Activated CD4-positive, alpha-beta T cell treated with anti-CD3 and anti-CD28 coated beads, Interleukin-2, amount 10 ng/mL, durations not matched to agents 7 days and 5 days (primary cell): ENCODE measurements at places on chromosomes 5 and 9. TPM values are rescaled to one million over a fixed set of nuclear protein-coding genes. Genes with fewer than 3 reads are reported as not detected.

Gene PCDHA5
- total RNA-seq, result not detected

Gene EQTN
- not detected for total RNA-seq

Gene PCDHB2
- not detected for total RNA-seq

Gene SLC34A1
- total RNA-seq, result 0.12 TPM

Gene GNE
- 14.8 TPM for total RNA-seq

Gene NDST1
- total RNA-seq, result 0.50 TPM

Gene SLIT3
- total RNA-seq, result not detected

Gene B4GALT7
- total RNA-seq, result 20.5 TPM

Gene TMEM215
- total RNA-seq, result not detected

Gene NUTM2G
- total RNA-seq, result not detected

Gene WDR38
- not detected for total RNA-seq

DNA sequence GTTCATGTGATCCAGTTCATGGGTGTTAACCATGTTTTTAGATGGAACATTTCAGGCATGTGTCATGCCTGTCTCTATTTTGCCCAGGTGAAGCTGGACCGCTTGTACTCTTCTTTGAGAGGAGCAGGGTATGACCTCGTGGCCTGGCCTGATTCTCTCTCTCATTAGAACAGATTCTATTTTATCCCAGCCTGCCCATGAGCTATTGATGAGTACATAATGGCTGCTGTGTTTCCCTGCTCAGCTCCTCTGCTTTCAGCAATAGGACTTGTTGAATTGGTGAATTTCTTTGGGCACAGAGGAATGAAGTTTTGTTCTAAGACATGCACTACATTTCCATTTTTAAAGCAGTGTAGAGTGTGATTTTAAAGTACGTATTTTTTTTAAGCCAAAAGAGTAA is 86.2 kb downstream of the HACD4 start:
- DNase-seq, result no peak
- no peak overlapping the region for H3K27ac ChIP-seq
- H3K4me3 ChIP-seq, result no peak overlapping the region
- H3K36me3 ChIP-seq, result no peaks in the 10 kb centered on the region

GRCh38 chr5:37417347-37417746 is 38.2 kb downstream of the WDR70 start:
- peaks cover 3% of the 10 kb centered on the region for H3K4me1 ChIP-seq
- no peak overlapping the region for H3K4me3 ChIP-seq
- no peaks in the 10 kb centered on the region for H3K27me3 ChIP-seq
- peaks cover 17% of the 10 kb centered on the region for H3K36me3 ChIP-seq

GRCh38 chr9:37968228-37968701 is 64.3 kb upstream of the SLC25A51 start:
- H3K27me3 ChIP-seq, result no peaks in the 10 kb centered on the region
- H3K4me1 ChIP-seq, result peaks cover 2% of the 10 kb centered on the region
- no peak for DNase-seq

- H3K4me3 ChIP-seq, result no peak overlapping the region
- H3K4me1 ChIP-seq, result no peaks in the 10 kb centered on the region
- no peak for DNase-seq
- no peaks in the 10 kb centered on the region for H3K36me3 ChIP-seq
Observed at GRCh38 chr9:3238236-3238635, 287.6 kb downstream of the RFX3 start.

DNA sequence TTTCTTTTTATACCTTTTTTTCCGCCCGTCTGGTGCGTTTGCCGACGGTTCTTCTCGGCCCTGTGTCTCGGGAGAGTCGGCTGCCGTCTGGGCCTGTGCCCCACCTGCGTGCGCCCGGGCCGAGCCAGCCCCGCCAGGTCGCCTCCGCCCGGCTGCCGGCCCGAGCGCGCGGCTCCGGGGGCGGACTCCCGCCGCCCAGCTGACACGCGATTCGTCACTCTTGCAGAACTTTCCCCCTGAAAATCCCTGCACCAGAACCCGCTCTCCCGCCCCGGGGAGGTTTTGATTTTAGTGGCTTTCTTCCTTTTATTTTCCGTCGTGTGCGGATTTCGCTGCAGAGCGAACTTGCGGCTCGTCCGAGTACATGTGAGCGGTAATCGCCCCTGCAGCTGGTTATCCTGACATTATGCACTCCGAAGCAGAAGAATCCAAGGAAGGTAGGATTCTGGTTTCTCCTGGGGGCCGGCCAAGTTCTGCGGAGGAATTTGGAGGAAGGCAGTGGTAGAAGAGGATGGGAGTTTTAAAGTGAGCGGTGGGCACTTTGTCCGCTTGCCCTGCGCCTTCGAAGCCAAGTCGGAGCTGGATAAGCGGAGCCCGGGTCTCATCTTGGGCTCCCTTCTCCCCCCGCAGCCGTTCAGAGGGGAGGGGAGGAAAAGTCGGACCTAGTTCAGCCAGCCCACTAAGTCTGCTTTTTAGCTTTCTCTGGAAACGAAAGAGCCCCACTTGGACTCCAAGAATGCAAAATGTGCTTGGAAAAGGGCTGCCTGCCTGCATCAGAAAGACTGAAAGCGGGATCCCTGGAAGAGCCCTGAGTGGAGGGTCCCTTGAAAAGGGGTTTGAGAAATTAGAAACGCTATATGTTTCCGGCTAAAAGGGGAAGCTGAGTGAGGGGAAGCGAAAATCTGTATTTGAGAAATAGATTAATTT is at the start of gene TNFAIP8:
Gene TNFAIP8, plus strand, starts transcription at position 335 of the 927 bp plus-strand sequence. Its CDS starts 72 bp downstream, at position 407.
- H3K36me3 ChIP-seq, result peaks cover 55% of the 10 kb centered on the region
- no peaks in the 10 kb centered on the region for H3K27me3 ChIP-seq

DNA sequence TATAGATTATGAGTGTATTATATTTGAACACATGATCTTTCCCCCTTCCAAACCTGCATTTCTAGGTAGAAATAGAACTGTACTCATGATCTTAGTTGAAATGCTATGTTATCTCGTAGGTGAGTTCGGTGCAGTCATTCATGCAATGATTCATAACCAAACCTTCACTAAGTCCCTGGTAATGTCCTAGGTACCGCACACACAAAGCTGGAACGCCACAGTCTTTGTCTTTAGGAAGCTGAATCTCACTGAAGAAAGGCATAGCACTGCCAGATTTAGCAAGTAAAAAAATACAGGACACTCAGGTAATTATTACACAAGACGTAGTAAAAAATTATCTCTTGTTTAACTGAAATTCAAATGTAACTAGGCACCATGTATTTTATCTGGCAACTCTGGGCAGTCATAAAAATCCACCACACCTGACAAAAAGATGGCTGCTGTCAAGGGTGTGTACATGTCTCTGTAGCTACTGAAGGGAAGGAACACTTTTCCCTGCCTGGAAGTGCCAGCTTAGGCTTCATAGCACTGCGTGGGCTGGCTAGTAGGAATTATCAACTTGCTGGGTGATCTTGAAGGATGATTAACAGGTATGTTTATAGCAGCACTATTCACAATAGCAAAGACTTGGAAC is 28.0 kb upstream of the TXN start:
- no peak overlapping the region for H3K27ac ChIP-seq
- H3K36me3 ChIP-seq, result no peaks in the 10 kb centered on the region
- H3K27me3 ChIP-seq, result peaks cover 5% of the 10 kb centered on the region
- H3K4me3 ChIP-seq, result no peak overlapping the region

GRCh38 chr5:85049020-85049419 is 664.3 kb upstream of the EDIL3 start:
- no peak for DNase-seq
- H3K4me1 ChIP-seq, result no peaks in the 10 kb centered on the region
- H3K27me3 ChIP-seq, result no peaks in the 10 kb centered on the region
- no peak overlapping the region for H3K27ac ChIP-seq

- no peaks in the 10 kb centered on the region for H3K36me3 ChIP-seq
- no peaks in the 10 kb centered on the region for H3K27me3 ChIP-seq
- no peak overlapping the region for H3K4me3 ChIP-seq
- DNase-seq, result no peak
- peaks cover 21% of the 10 kb centered on the region for H3K4me1 ChIP-seq
Observed at GRCh38 chr9:98173181-98173580, 19.3 kb downstream of the CORO2A start.

DNA sequence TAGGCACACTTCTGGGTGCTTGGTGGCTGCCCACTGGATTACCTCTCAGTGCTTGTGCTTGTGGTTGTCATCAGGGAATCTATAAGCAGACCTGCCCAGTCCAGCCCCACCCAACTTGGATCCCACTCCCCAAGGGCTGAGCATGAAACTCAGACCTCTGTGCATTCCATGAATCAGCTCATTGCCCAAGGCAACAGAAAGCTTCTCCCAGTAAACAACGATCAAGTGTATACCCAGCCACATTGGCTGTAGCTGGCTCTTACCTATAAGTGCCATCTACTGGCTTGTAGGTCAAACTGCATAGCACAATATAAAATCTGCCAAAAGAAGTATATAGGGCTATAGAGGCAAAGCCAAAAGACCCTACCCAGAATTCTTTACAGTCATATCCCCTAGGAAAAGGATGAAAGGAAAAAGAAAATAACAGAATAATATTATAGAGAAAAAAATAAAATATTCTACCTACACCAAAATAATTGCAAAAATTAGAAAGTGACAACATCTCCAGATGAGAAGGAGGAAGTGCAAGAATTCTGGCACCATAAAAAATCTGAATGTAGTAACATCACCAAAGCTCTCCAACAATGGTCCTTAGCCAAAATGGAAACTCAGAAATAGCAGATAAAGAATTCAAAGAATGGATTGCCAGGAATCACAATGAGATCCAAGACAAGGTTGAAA is 321.0 kb upstream of the TRPC7 start:
- H3K27ac ChIP-seq, result no peak overlapping the region
- no peaks in the 10 kb centered on the region for H3K4me1 ChIP-seq
- no peak overlapping the region for H3K4me3 ChIP-seq

- H3K27me3 ChIP-seq, result peaks cover 41% of the 10 kb centered on the region
- H3K27ac ChIP-seq, result peak overlapping the region; percentile 67
- no peaks in the 10 kb centered on the region for H3K36me3 ChIP-seq
- DNase-seq, result no peak
Observed at GRCh38 chr9:38066914-38067858, 1.8 kb downstream of the SHB start.

DNA sequence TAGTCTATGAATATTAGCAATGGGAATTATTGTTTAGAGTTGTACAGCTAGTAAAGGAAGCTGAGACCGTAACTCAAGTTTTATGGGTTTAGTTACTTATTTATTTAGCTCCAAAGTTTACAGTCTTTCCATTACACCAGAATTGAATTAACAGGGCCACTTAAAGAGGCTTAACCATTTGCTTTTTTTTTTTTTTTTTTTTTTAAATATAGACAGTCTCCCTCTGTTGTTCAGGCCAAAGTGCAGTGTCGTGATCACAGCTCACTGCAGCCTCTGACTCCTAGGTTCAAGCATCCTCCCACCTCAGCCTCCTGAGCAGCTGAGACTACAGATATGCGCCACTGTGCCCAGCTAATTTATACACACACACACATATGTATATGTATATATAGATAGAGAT is 1.4 kb upstream of the TTC1 start:
- H3K4me3 ChIP-seq, result no peak overlapping the region
- H3K4me1 ChIP-seq, result peaks cover 27% of the 10 kb centered on the region
- peak overlapping the region; percentile 41 for H3K27ac ChIP-seq

GRCh38 chr9:135611142-135611874 is 28.0 kb downstream of the GLT6D1 start:
- H3K27ac ChIP-seq, result no peak overlapping the region
- no peaks in the 10 kb centered on the region for H3K4me1 ChIP-seq
- H3K4me3 ChIP-seq, result no peak overlapping the region
- H3K36me3 ChIP-seq, result no peaks in the 10 kb centered on the region
- DNase-seq, result no peak
- H3K27me3 ChIP-seq, result no peaks in the 10 kb centered on the region

GRCh38 chr9:131312822-131313770 is 23.6 kb downstream of the PLPP7 start:
- no peak for DNase-seq
- no peaks in the 10 kb centered on the region for H3K36me3 ChIP-seq
- H3K27me3 ChIP-seq, result no peaks in the 10 kb centered on the region
- no peak overlapping the region for H3K27ac ChIP-seq
- no peak overlapping the region for H3K4me3 ChIP-seq

DNA sequence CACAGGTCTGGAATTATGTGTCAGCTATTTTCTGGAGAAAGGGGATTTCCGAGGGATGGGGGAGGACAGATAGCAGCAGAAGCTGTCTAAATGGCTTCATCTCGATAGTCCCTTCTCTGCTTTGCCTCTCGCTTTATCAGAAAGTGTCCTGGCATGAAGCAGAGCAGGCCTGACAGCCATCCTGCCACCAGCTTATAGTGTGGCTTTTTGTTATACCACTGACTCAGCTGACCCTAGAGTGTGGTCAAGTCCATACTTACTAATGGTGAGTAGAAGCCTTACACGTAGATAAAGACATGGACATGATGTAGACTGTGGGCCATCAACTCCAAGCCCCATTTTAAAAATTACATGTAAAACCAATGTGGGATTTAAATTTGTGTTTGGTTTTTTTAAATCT is 50.0 kb downstream of the RCL1 start:
- H3K27ac ChIP-seq, result no peak overlapping the region
- no peak for DNase-seq
- H3K4me1 ChIP-seq, result peaks cover 12% of the 10 kb centered on the region

GRCh38 chr5:82298668-82299067 is 20.5 kb upstream of the RPS23 start:
- no peak for DNase-seq
- no peak overlapping the region for H3K27ac ChIP-seq
- no peaks in the 10 kb centered on the region for H3K4me1 ChIP-seq
- no peak overlapping the region for H3K4me3 ChIP-seq

DNA sequence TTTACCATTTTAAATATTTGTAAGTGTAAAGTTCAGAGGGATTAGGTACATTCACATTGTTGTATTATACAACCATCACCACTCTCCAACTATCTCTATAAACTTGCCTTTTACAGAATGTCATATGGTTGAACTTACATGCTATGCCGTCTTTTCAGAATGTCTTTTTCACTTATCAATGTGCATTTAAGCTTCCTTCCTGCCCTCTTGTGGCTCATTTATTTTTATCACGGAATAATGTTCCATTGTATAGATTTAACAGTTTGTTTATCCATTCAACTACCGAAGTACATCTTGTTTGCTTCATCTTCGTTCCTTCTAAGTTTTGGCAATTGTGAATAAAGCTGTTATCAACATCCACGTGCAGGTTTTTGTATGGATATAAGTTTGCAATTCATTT is 133.3 kb upstream of the C6 start:
- H3K4me1 ChIP-seq, result no peaks in the 10 kb centered on the region
- no peak for DNase-seq
- no peak overlapping the region for H3K27ac ChIP-seq
- no peaks in the 10 kb centered on the region for H3K36me3 ChIP-seq
- no peaks in the 10 kb centered on the region for H3K27me3 ChIP-seq

DNA sequence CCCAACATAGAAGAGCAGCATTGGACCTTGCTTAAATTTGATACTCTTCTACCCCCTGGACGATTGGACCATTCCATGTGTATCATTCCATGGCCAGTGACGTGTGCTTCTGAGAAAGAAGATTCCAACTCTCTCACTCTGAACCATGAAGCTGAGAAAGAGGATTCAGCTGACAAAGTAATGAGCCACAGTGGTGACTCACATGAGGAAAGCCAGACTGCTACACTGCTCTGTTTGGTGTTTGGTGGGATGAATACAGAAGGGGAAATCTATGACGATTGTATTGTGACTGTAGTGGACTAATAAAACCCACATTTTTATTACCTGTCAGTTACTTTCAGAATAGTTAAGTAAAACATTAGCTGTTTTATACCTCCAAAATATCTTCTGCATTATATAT is 7.5 kb downstream of the HSPA5 start:
- no peak overlapping the region for H3K4me3 ChIP-seq
- no peak for DNase-seq
- H3K27me3 ChIP-seq, result no peaks in the 10 kb centered on the region
